ENCODE measurements at places on chromosomes 2 and 18. TPM values are rescaled to one million over a fixed set of nuclear protein-coding genes. Genes with fewer than 3 reads are reported as not detected.

DNA sequence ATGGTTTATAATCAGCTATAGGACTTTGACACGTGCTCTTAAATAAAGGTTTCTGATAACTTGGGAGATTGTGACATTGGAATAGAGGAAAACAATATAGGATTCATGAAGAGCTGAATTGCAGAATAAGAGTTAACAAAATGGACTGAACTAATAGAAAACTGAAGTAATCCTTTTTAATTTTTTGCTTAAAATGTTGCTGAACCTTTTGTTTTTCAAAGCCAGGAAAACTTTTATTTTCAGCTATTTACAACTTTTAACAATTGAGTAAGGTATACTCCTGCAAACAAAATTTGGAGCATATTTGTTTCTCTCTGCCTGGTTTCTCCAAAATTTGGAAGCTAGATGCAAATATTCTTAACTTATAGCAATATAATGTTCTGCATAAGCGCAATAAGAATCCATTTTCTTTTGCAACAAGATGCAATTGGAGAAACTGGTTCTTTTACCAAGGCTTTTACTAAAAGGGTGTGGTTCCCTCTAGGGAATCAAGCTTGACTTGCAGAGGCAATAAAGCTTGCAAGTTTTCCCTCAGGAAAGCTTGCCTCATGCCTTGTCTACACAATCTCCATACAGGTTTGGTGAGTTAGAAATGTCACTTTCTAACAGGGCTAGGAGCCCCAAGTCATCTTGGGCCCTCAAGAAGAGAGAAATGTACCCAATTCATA lies 10.3 kb upstream of the PDK1 start:
- no peak for DNase-seq

- DNase-seq = no peak
Measured at GRCh38 chr2:124542932-124543640, 518.0 kb downstream of the CNTNAP5 start.

DNA sequence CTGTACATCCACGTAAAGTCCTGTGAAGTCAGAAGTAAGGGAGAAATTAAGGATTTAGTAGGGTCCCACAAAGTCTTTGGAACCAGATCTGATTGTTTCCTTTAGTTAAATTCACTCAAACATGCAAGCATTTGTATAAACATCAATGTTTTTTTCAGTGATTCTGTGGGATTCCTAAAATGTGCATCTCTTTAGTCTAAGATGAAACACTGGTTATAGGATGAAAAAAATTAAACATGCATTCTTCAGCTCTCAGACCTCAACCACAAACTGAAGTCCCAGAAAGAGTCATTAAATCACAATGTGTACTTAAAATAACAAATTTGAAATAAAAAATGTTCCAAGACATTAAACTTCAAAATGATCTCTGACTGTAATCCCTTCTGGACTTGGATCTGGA lies 76.5 kb upstream of the APCDD1 start:
- DNase-seq = no peak

- no peak for DNase-seq
Measured at GRCh38 chr2:7165736-7166135, 248.5 kb downstream of the RNF144A start.

DNA sequence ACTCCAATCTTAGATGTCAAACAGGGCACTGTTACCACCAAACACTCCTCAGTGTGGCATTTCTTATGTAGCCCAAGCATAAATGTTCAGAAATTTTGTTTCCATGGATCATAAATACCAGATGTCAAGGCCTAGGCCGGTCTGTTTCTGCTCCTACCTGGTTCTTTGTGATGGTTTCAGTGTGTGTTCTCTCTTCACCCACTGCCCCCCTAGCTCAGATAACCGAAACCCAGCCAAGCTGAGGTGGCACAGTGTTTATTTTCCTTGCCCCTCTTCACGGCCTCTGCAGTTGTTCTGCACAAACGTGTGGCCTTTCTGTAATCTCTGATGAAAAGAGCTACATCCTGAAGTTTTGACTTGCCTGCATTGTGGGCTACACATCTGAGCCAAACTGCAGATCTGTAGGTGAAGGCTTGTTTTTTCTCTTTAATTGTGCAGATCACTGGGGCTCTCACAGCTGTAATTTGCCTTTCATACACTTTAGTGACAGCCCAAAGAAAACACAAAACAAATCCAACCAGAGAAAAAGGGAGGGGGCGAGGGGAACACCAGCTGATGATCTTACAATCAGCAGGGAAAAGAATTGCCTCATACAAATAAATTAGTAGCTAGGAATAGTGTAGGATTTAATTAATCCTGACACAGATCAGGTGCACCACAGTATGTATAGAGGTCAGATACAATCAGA lies 99.1 kb downstream of the NRP2 start:
- DNase-seq = no peak

- DNase-seq = no peak
Measured at GRCh38 chr2:5991305-5991968, 299.3 kb downstream of the SOX11 start.

DNA sequence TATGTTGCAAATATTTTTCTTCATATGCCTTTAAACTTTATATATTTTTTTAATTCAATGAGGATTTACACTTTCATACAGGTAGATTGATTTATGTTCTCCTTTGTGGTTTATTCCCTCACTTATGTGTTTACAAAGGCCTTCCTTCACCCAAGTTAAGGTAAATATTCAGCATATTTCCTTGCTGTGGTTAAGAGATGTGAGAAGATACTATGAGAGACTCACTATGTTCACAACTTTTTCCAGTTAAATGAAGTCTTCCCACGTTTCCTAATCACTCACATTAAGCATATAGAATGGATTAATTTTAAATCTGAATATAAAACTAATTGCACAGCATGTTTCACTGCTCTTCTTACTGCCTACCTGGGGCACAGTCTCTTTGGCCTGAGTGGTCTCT lies 597 bp downstream of the PECR start:
- no peak for DNase-seq

GRCh38 chr2:153101187-153101586 lies 377.4 kb downstream of the RPRM start:
- no peak for DNase-seq

DNA sequence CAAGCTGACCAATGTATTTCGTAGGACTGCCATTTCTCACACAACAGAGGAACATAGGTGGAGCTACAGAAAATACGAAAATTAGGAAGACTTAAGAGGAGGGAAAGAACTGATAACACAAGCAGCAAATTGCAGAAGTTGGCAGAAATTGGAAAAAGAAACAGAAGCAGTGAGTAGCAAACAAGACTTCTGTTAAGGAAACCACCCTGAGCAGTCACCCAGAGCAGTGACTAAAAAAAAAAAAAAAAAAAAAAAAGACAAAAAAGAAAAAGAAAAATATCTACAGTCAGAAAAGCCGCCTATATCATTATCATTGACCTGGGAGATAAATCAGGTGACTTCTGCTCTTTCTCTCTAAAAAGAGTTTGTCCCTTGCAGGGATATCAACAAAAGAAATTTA lies 21.4 kb downstream of the STK17B start:
- DNase-seq = no peak

GRCh38 chr2:132747046-132747445 lies 77.0 kb upstream of the LYPD1 start:
- no peak for DNase-seq

PCARE gene
- not detected for total RNA-seq

UGT1A5 gene
- not detected for total RNA-seq

NEU2 gene
- total RNA-seq = not detected

DNAH6 gene
- 1.0 TPM for total RNA-seq

C2orf80 gene
- total RNA-seq = not detected

All from natural killer cell treated with Interleukin-12 subunit alpha and Interleukin-12 subunit beta and Interleukin-15 and Interleukin-18, amount 100 ng/mL, for 72 hours (primary cell).